ENCODE measurements at places on chromosomes 2 and 18.

DNA sequence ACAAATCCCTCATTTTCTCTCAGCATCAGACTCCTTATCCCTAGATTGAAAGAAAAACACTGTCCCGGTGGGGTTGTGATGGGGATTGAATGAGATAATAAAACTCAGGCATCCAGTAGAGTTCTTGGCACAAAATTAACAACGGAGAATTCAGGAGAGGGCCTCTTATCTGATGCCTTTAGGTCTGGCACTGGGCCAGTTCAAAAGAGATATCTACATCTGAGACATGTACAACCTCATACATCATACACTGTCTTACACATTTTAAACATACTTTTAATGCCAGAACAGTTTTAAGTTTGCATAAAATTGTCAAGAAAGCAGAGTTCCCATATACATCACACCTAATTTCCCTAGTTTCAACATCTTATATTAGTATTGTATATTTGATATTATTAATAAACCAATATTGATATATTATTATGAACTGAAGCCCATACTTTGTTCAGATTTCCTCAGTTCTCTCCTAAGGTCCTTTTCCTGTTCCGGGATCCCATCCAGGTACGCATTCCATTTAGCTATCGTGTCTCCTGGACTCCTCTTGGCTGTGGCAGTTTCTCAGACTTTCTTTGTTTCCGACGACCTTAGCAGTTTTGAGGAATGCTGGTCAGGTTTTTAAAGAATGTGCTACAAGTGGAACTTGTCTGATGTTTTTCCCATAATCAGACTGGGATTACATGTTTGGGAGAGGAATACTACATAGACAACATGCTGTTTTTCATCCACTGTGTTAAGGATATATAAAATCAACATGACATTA is 27.8 kb downstream of the NXPH2 start:
- no peak for DNase-seq

- no peak for DNase-seq
Measured at GRCh38 chr2:119076713-119077112, 81.8 kb downstream of the C1QL2 start.

DNA sequence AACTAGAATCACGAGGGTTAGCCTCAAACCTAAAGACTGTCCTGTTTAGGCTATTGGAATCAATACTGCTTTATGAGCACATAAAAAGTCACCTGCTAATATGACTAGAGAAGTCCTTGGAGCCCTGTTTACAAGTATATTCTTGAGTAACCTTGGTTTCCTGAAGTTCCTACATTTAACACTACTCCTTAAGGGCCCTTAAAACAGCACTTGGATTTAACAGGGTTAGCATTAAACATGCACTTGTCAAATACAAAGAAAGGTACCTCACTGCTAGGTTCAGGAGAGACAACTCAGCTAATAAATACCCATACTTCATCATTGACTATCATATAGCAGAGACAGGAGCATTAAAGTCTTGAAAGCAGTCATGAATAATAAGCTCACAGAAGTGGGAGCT is 96.7 kb downstream of the SLC5A7 start:
- no peak for DNase-seq

DNA sequence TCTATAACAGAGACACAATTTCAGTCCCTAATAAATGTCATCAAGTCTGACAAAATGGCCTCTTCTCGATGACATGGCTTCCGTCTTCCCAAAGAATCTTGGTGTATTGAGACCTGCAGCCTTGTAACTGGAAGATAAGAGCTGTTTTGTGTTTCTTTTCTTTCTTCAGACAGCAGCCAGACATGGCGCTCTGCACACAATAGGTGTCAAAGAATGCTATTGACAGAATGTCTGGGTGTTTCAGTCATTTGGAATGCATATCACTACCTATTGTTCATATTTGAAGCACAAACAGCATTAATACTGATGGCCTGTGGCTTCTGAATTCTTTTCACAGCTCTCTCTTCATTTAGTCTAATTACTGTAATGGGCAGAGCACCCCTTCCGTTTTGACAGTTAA is 344.8 kb downstream of the RPRM start:
- DNase-seq: no peak

DNA sequence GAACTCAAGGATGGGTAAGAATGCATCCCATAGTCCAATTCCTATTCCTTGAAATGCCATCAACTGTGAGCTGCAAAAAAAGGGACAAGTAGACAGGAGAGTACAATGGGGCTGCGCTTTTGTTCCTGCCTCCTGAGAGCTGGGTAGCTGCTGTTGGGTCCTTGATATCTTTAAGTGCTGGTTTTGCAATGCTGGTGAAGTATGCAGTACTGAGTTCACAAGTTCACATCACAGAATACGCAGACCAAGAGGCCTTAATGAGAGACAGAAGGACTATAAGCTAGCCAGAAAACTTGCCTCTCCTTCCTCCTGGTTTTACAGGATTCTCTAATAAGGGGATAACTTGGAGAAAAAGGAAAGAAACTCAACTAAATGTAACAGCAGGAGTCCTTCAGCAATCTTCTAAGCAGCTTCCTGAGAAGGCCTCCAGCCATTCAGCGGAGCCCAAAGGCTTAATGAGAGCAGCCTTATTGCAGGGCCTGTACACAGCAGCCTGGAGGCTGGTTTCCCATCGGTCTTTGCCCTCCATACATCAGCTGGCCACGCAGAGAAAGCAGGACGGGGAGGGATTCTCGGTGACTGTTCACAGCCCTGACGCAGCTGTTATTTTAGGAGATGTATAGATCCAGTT is 293.1 kb downstream of the CDCA7 start:
- no peak for DNase-seq

GRCh38 chr2:98940102-98940501 is 4.1 kb upstream of the CRACDL start:
- no peak for DNase-seq

DNA sequence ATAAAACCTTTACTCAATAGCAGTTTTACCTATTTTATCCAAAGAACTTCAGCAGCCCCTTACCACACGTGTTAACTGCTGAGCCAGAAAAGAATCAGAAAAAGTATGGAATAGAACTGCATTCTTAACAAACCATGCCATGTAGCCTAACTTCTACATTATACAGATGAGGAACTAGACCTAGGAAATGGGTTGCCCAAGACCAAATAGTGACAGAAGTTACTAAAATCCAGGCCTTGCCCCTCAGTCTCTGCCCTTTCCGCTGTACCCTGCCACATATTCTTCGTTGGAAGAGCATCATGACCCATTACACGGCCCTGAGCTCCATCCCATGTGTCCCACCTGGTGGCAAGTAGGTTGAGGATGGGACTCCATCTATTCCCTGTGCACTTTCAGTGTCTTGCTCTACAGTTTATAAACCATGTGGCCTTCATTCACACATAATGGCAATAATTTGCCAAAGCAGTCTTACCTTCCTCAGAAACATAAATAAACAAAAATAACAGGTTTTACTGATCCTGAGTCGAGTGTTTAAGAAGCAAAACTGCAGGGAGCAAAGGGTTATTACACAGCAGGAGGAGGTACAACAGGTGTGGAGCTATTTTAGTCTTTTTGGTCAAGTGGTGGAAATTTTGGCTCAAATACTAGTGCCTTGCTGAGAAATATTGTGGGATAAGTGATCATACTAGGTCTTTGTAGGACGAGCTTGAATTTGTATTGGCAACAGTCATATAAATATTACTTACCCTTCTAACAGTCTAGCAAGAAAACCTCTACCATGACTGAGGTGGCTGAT is 46.5 kb downstream of the HNRNPLL start:
- DNase-seq: no peak

GRCh38 chr2:197577446-197577845 is 61.6 kb downstream of the MOB4 start:
- no peak for DNase-seq

- no peak for DNase-seq
Measured at GRCh38 chr2:172842511-172843265, 107.0 kb downstream of the RAPGEF4 start.

DNA sequence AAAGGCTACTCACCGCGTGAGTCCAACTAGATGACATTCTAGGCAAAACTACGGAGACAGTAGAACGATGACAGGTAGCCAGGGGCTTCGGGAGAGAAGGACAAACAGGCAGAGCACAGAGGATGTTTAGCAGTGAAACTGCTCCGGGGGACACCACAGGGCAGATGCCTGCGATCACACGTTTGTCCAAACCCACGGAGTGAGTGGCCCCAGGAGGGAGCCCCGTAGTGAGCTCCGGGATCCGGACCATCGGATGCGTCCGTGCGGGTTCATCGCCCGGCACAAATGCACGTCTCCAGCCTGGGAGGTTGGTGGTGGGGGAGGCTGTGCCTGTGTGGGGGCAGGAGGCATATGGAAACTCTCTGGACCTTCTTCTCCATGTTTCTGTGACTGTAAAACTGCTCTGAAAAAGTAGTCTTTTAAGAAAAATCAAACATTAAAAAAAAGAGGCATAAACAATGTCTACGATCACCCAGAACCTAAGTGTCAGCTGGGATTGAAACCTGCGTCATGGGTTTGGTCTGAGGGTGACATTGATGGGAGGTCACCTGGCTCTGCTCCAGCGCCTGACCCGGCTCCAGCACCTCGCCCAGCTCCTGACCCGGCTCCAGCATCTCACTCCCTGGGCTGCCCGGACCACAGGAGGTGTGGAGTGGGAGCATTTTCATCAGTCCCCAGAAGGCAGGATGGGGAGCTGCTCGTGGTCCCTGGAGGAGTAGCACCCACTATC is 83.0 kb upstream of the CTDP1 start:
- peak; percentile 34 for DNase-seq

DNA sequence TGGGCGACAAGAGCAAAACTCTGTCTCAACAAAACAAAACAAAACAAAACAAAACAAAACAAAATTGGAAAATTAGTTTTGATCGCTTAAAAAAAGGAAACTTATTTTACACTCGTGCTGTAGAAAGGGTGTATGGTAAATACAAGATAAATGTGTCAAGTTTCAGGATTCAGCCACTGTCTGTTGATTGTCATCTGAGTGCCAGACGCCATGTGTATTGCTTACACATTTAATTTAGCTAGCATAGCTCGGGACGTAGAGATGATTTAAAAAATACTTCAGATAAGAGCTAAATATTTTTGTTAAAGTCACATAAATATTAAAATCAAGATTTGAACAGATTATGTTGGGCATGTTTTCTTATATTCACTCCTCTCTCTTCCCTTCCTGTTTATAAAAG is 568.1 kb upstream of the ZNF804A start:
- no peak for DNase-seq

Measured in mucosa of descending colon (tissue), 3 donors.